RPMI7951 (cell line): ENCODE measurements at places on chromosomes 12 and 14. TPM values are rescaled to one million over a fixed set of nuclear protein-coding genes. Genes with fewer than 3 reads are reported as not detected.

- DNase-seq, result peak; percentile 34
Observed at GRCh38 chr12:30985814-30986452, 59.4 kb downstream of the TSPAN11 start.

GRCh38 chr14:73741876-73742519 lies 27.8 kb upstream of the PNMA1 start:
- DNase-seq, result peak; percentile 44

DNA sequence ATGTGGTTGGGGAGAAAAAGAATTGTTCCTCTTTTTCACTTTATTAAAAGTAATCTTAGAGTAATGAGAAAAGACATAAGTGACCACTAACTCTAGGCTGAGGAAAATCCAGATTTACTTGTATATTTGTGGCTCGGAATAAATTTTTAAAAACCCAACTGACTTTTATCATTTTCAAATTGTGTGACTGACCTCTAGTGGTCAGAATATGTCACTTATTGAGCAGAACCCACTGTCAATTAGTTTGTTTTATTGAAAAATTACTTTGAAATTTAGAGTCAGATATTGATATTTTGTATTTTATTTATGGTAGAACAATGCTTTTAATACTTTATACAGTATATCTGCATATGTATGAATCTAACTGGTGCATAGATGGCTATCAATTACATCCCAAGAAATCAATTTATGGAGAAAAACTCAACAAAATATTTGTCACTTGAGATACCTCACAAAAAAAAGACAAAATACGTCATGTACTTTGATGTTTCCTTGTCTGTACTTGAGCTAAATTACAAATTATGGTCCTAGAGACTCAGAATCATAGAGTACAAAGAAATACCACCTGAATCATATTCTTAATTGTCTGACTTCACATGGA lies 229.4 kb downstream of the CNTN1 start:
- DNase-seq, result peak; percentile 7

GRCh38 chr12:23303821-23304220 lies 645.6 kb downstream of the SOX5 start:
- DNase-seq, result no peak

DNA sequence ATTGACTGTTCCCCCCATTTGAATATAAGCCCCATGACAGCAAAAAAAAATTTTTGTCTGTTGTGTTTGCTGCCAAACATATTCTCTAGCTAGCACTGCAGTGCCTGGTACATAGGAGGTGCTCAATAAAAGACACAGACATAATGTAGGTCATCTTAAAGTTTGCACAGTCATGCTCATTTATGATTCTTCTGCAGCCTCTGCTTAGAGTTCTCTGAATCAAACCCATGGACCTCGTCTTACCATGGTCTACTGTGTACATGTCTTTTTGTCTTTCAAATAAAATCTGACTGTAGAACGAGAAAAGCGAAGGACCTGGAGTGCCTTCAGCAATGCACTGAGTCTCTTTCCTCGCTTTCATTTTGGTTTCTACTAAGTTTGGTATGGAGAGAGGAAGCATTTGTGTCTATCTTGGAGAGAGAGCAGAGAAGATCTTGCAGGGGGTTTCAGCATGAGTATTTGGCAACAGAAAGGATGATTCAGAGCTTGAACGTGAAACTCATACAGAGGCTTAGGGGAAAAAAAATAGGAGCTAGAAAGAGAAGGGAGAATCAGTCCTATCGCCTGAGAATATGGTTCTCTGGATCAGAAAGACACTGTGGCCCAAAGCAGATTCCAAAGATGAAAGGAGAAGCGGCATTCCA lies 38.8 kb upstream of the TMCC3 start:
- DNase-seq, result peak; percentile 3

DNA sequence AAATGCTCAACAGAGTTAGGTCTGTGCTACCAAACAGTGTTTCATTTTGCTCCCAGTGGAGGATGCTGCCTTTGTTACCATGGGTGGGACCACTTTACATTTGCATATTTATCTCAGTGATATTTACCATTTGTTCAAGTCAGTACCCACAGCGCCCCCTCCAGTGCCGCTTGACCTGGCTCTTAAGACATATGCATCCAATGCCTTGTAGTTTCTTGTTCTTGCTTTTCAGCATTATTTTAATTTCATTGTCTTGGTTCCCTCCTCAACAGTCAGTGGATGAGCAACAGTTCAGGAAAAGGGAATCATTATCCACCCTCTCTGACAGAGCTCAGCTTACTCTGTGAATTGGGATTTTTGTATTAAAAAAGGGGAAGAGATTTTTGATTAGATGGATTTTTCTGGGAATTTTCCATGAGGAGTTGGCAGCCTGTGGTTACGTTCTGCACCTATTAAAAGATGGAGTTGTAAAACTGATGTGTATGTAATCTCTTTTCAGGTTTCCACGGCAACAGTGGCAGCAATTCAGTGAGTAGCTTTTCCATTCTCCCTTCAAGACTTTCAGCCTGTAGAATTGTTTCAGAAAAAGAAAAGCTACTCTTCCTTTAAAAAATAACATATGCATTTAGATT lies 240.5 kb upstream of the DAAM1 start:
- DNase-seq, result peak; percentile 22

Gene GLIPR1L1
- not detected in 2 replicates for total RNA-seq

Gene PTPRB
- 3.8 and 4.5 TPM in 2 replicates for total RNA-seq

DNA sequence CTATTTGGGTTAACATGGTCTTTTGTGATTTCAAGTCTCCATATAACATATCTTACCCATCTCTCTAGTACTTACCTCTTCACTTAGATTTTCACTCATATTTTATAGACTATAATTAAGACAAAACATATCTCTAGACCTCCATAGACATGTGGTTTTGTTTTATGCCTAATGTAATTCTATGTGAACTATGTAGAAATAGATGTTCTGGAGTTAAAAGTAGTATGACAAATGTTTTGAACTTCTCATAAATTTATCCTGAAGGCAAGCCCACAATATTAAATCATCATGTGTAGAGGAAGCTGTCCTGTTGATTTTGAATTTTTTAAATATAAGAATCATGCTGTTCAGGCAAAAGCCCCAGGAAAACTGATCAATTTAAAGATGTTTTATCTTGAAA lies 169.2 kb downstream of the SYT1 start:
- DNase-seq, result no peak

DNA sequence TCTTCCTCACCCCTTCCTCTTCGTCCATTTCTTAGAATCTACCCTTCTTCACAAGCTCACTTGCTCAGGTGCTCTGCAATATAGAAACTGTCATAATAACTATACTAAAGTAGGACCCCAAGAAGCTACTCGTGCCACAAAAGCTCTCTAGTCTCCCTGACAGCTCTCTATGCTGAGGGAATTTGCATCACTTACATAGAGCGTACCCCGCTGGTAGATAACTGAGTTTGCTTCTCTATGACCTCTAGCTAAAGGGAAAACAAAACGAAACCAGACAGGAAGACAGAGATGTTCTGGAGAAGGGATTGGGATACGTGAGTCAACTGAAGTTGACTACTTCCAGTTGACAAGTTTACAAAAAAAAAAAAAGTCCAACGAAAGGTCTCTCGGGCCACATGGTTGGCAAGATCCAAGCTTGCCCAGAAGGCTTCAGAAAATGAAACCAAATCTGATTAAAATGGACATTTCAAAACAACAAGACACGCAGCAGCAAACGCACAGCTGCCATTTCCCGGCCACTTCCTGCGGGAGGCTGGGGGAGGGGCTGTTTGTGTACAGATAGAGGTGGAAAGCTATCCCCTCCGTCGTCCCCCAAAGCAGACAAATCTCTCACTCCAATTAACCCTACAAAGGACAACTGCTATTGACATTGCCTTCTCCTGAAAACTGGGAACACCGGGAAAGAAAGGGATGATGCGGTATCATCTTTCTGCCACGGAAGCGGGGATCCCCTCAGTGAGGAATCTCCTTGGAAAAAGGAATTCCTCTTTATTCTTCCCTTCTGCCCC lies 1.3 kb downstream of the BAZ2A start:
- peak; percentile 82 for DNase-seq

DNA sequence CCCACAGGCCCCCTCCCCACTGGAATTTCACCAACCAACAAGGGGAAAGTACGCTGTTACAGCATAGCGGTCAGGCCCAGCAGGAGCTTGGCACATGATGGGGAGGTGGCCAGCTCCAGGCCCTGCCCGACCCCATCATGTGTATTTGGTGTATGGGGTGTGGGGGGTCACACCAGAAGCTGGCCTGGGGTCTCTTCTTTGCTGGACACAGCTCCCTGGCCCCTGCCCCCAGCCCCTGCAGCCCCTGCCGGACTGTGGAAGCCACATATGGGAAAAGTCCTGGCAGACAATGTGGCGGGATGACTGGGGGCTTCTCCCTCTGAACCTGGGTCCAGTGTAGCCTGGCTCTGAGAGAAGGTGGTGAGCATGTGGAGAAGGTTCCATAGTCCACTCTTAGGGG lies 12.4 kb downstream of the NGB start:
- DNase-seq, result no peak

Gene RIN3
- total RNA-seq, result 3.8 and 6.4 TPM in 2 replicates

DNA sequence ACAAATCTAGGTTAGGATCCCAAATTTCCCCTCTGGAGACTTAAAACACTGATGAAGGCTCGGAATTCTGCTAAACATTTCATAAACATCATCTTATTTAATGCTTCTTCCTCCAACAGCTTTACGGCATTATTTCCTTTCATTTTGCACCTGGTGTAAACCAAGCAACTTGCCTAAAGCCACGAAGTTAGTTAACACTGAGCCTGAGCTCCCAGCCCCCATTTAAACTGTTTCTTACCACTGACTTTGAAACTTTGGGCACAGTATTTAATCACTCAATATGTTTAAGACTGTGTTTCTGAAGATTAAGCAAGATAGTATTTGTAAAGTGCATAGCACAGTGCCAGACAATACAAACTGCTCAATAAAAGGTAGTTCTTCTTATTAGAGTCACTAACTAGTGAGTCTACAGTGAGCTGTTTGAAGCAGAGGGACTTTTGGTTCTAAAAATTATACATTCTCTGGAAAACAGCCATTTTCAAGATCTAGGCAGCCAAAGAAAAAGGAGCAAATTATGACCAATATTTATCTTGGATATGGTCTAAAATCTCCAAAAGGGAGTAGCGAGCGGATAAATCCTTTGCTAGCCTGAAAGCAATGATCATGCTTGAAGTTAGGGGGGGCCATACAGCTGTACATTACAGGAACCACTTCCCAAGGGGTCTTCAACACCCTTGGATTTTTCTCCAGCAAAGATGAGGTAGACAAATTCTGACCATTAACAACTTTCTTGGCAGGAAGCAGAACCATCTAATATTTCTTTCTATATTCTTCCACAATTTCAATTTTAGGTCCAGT lies 4.0 kb downstream of the EGLN3 start:
- DNase-seq, result no peak

Gene LRTM2
- total RNA-seq, result not detected in 2 replicates

- DNase-seq, result no peak
Observed at GRCh38 chr12:130917607-130918006, 36.1 kb upstream of the ADGRD1 start.

DNA sequence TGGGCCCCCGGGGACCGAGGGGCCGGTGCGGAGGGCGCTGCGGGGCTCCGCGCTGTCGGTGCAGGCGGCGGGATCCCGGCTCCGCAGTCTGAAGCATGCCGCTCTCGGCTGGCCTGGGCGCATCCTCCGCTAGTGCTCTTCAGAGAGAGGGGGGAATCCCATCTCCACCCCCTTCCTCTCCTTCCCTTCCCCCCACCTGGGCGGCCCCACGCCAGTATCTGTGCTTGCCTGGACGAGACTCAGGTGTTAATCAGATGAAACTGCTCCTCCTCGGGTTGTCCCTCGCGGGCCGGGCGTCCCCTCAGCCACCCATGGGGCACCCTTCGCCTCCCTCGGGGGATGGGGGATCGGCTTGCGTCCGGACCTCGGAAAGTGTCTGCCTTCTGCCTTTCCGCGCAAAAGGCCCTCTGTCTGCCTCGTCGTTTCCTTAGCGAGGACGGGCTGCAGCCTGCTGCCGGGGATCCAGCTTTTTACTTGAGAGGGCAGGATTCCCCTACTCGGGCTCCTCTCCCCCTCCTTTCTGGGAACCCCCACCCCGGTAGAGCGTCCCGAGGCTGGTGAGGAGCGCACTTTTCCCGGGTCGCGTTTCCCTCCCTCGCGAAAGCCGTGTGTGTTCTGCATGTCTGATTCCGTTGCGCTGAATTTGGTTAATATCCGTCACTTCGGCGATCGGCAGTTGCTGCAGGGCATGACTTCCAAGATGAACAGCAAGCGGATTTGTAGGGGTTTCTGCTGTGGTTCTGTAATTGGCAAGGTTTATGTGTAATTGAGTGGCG lies 1.1 kb downstream of the GPHN start:
- peak; percentile 35 for DNase-seq

Gene DIO3
- total RNA-seq, result not detected in 2 replicates

Gene KRT85
- not detected in 2 replicates for total RNA-seq

DNA sequence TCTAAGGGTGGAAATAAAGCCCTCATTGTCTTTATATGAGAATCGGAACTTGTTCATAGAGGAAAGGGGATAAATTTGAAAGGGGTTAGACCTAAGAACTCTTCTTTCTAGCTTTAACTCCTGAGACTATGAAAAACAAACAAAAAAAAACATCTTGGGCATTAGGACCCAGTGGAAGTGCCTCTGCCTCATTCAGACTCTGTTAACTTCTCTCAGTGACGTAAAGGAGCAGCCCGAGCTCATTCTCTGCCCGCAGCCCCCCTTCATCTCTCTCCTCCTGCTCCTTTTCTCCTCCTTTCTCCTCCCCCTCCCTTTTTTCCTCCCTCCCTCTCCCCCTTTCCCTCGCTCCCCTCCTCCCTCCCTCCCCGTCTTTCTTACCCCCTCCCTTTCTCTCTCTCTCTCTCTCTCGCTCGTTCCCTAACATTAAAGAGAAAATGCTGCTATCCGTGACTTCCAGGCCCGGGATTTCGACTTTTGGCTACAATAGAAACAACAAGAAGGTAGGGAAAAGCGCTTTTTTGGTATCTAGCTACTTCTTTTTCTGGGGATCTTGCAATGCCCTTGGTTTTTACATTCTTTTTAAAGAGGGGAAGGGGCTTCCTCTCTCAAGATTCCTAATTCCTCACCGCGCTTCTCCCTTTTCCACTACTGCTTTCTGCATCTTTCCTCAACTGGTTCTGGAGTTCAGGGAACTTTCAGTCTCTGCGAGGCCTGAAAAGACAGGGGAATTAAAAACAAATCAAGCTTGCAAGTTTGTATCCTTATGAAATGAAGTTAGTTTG lies at the start of gene RBMS2:
Gene RBMS2, plus strand, starts transcription at position 231 of the 782 bp plus-strand sequence. Its CDS starts 204 bp downstream, at position 435.
- peak; percentile 89 for DNase-seq

DNA sequence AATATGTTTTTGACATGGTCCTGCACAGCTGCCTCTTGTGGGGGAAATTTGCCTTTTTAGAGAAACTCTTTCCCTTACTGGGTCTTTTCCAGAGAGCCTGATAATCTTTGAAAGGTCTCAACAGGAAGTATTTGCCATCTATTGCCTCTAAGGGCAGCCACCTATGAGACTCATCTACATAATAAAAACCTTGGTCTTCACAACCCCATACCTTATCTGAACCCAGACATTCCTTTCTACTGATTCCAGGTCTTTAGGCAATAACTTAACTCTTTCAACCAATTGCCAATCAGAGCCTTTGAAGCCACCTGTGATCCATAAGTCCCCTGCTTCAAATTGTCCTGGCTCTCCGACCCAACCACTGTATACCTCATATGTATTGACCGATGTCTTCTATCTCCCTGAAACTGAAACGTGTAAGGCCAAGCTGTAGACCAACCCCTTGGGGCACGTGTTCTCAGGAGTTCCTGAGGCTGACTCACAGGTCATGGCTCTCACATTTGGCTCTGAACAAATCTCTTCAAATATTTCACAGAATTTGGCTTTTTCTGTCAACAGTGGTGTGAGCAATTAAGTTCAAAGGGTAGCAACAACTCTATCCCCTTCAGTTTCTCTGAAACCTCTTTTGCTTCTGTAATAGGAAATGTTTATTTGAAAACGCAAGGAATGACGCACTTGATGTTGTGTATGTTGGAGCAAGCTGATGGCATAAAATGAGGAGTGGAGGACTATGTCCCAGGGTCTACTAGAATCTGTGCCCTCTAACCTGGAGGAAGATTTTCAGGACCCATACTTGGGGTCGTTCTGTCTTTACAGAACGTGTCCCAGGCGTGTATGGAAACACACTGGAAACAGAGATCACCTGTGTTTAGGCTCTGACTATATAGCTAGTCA lies 49.2 kb upstream of the EIF5 start:
- peak; percentile 24 for DNase-seq
